ENCODE measurements at places on chromosomes 6 and 20.

DNA sequence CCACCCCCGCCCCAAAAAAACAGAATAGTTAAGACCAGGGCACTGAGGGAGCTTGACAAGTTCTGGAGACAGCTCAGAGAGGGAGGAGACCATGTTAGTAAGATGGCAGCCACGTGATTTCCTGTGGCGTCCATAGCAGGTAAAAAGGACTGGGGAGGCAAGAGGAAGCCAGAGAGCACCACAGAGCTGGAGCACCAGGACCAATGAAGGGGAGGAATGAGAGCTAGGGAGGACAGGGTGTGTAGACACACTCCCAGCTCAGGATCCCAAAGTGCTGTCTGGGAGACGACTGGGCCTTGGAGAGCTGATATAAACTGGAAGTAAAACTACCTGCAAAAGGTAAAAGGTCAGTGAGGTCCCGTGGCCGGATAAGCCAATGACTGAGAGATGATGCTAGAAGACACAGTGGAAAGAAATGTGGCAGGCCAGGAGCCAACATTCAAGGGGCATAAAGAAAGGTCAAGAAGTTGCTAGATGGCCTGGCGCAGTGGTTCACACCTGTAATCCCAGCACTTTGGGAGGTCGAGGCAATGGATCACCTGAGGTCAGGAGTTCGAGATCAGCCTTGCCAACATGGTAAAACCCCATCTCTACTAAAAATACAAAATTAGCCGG, 39.0 kb downstream of the SLC23A2 start:
- peak; percentile 67 for DNase-seq

DNA sequence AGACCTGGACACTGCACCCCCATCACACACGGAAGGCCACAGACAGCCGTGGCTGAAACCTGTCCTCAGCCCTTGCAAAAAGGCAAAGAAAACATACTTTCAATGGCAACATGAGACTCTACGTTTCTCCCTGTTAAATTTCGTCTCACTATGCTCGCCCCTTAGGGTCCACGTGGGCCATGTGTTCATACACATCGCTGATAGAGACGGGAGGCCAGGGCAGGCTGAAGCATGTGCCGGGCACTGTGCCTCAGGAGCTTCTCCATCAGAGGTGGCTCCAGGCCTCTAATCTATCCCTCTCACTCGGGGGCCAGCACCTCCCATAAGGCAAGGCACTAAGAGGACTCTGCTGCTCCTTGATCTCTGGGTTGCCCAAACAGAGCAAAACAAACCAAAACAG, 17.5 kb downstream of the PXDC1 start:
- no peak for DNase-seq

GRCh38 chr20:58372806-58373205, 16.2 kb upstream of the VAPB start:
- no peak for DNase-seq

DNA sequence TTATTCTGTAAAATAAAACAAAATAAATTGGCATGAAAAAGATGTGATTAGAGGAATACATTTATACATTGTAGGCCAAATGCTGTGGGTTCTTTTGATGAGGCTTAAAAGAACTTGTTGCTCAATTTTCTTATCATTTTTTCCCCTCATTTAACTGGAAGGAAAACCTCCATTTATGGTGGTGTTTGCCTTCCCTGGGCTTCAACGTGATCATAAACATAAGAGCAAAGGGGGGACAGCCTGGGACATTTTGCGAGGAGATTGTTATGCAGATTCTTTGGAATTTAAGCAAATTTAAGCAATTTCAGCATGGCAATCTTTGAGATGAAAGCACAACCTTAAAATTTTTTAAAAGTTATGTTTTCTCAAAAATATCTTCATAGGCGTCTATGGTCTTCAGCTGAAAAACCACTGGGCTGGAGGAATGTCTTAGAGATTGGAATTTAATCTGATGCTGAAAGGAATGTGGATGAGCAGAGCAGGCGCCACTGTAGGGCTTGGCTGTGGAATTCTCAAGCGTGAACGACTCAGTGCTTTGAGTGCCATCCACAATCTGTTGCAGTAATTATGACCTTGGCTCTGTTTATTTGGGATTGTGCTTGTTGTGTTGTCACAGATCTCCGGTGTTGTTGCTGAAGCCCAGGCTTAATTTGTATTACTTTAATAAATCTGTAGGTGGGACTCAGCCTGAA, 149.4 kb upstream of the MLIP start:
- no peak for DNase-seq

DNA sequence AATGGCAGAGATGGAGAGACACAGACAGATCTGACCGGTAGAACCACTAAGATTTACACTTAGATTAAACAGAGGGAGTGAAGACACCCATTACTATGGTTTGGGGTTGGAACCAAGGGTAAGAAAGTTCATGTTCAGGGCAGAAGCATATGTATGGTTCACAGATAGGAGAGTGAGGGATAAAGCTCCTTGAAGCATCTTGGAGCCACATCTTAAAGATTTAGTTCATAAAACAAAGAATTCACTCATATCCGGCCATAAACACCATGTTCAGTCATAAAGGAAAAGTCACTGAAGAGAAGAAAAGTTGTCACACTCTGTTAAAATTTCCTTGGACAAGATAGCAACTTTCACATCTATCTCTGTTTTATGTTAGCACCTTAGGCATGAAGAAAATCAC, 18.0 kb downstream of the STX7 start:
- DNase-seq: no peak

DNA sequence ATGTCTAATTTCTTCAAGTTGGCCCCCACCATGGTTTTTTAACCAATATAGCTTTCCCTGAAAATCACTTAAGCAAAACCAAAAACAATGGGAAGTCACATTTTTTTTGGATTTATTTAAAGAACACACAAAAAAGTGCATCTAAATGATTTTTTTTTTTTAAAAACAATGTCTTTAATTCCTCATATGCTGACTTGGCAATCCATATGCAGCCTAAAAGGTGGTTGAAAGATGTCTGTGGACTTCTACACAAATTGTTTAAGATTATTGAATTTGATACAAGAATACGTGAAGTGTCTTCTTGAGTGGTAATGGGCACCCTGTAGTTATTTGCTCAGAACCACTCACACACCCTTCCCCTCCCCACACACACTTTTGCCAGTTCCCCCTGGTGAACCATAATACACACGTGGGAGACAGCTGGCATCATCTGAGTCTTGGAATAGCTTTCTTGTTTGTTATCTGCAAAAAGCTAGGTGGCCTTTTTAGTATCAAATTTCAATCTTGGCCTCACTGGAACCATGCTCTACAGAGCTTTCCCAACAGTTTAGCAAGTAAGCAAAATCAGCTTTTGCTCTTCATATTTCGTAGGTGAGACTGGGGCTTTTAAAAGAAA, 60.9 kb upstream of the TULP1 start:
- DNase-seq: no peak

DNA sequence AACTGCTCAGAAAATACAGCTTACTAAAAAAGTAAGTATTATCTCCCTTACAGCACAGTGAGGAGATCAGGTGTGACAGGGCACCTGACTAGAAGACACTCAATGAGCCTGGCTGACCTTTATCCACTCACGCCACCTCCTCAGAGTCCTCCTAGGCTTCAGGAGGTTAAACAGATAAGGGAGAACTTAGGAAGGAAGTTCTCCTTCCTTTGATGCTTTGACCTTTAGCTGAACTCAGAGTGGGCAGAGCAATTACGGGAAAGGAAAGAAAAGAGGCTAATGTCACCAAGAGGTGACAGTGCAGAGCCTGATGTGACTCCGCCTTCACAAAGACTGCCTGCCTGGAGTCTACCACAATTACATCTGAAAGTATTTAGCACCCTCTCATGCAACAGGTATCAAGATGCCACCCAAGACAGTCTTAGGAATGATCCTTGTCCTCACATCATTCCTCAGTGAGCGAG, 36.7 kb downstream of the MAN1A1 start:
- peak; percentile 62 for DNase-seq

GRCh38 chr20:59422872-59423544, 122.6 kb downstream of the EDN3 start:
- DNase-seq: no peak

DNA sequence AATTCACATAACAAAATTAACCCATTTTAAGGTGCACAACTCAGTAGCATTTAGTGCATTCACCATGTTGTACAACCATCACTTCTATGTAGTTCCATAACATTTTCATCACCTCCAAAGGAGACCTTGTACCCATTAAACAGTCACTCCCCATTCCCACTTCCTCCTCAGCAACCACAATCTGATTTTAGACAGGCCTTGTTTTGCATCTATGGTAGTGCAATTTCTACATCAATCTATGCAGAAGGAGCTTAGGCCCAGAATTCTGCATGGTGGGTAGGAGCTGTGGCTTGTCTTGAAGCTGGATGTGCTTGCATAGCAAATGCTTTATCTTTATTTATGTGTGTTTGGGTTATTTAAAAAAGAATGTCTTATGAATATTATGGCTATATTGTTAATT, 13.5 kb upstream of the HLA-DQA1 start:
- peak; percentile 37 for DNase-seq

DNA sequence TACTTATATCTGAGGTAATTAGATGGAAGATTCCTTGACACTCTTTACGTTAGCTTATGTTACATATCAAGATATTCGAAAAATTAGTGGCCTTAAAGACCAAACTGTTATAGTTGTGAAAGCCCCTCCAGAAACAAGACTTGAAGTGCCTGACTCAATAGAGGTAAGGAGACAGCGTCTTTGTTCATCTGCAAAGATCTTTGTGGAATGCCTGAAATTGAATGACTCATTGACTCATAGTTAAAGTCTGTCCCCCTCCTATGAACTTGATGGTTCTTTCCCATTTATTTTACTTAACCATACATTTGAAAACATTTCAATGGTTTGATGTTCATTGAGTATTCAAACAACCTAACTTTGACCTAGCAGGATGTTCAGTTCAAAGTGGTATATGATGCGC, 47.6 kb upstream of the CDKAL1 start:
- DNase-seq: no peak

DNA sequence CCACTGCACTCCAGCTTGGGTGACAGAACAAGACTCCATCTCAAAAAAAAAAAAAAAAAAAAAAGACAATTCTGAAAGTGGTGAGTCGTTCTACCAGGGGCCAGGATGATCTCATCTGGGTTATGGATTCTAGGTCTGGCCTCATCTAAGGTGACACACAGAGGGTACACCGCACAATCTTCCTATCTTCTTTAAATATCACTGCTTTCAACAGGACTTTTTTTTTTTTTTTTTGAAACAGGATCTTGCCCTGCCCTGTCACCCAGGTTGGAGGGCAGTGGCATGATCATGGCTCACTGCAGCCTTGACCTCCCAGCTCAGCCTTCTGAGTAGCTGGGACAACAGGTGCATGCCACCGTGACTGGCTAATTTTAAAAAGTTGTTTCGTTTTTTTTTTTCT, 67.7 kb downstream of the SLC16A10 start:
- no peak for DNase-seq

DNA sequence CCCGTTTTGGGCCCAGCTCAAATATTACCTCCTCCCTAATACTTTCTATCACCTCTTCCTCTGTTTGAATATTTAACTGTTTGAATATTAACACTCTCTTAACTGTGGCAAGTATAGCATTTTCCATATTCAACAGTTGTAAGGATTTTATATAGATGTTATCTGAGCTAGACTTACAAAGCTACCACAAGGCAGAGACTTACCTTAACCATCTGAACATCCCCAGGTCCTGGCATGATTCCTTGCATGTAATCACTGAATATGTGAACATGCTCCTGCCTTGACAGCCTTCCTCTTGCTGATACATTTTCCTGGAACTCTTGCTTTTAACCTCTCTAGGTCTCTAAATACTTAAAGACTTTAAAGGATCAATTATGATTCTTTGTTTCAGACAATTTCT, 182.4 kb downstream of the MCHR2 start:
- no peak for DNase-seq

GRCh38 chr6:45988635-45989034, 27.0 kb downstream of the CLIC5 start:
- DNase-seq: no peak

- DNase-seq: no peak
These were observed 37.2 kb downstream of the SEL1L2 start for GRCh38 chr20:13953227-13953626.

DNA sequence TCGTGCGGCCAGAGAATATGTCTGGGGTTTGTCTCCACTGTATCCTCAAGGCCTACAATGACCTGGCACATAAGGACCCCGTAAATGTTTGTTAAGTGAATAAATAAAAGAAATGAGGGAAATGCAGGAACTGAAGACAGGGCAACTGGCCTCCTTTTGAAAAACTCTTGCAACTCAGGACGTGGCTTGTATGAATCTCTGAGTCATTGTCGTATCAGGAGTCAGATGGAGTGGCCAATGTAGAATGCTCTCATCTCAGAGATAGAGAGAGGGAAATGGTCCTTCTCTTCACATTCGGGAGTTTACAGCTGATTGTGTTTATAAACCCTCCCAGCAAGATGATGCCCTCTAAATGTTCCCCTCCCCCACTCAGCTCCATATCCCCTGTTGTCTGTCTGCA, 57.1 kb downstream of the UST start:
- no peak for DNase-seq

DNA sequence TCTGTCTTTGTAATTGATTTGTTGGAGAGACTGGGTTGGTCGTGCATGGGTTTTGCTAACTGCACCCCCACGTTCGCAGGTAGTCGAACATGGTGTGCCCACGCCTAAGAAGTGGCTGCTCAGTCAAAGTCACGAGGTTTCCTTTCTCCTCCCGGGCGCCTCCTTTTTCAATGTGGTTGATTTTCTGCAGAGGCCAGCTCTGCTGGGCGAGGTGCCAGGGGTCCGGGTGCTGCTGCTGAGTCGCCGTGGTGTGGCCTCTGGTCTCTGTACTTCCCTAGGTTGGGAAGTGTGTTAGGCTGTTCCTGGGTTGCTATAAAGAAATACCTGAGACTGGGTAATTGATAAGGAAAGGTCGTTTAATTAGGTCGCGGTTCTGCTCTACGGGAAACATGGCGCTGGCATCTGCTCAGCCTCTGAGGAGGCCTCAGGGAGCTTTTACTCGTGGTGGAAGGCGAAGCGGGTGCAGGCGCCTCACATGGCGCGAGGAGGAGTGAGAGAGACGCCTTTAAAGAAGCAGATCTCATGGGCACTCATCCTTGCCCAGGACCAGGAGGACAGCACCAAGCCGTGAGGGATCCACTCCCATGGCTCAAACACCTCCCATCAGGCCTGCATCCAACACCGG, 14.1 kb downstream of the OSBPL2 start:
- DNase-seq: no peak

Data from Jurkat, Clone E6-1 (cell line).